ENCODE measurements at places on chromosomes 6 and 20. TPM values are rescaled to one million over a fixed set of nuclear protein-coding genes. Genes with fewer than 3 reads are reported as not detected.

- H3K4me3 ChIP-seq: no peak overlapping the region
- H3K27me3 ChIP-seq: peaks cover 5% of the 10 kb centered on the region
- DNase-seq: no peak
- no peaks in the 10 kb centered on the region for H3K36me3 ChIP-seq
- H3K4me1 ChIP-seq: 0 out of 2 replicates have a peak, but pooled peaks cover 3% of the 10 kb centered on the region
Observed at GRCh38 chr6:50707652-50708300, 5.5 kb upstream of the TFAP2D start.

The ZKSCAN4 gene
- 5.1 TPM for total RNA-seq

DNA sequence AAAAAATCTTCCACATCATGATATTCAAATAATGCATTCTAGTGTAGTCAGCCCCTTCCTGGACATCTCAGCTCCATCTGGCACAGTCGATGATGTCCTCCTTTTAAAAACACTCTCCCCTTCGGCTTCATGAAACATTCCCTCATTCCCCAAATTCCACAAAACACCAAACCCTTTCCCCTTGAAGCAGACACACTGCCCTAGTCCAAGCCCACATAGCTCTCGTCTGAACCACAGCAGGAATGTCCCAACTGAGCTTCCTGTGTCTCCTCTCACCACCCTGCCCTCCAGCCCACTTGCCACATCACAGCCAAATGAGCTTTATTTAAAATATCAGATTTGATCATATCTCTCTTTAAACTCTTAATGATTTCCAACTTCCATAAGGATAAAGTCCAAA is 106.4 kb upstream of the CARMIL1 start:
- no peaks in the 10 kb centered on the region for H3K4me1 ChIP-seq
- no peaks in the 10 kb centered on the region for H3K27me3 ChIP-seq

DNA sequence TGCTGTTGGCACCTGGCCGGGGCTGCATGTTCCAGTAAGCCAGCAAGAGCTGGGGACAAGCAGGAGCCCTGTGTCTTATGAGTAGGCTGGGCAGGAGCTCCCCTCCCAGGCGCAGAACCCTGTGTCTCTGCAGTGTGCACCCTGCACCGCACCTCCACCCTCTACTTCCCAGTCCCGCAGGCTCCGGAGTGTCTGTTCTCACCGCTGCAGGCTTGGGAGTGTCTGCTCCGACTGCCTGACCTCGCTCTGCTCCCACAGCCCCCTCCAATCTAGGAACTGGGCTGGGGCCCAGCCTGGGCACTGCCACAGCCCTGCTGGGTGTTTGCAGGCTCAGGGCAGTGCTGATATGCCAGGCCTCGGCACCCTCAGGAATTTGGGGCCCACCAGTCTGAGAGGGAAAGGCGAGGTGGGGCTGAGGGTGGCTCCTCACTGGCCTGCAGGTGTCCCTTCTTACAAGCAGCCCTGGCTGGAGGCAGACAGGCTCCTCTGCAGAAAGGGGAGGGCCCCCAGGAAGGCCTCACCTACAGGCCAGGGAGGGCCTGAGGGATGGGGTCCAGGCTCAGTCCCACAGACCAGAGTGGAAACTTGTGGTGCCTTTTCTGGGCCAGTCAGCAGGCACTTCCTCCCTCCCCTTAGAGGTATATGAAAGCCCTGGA is 871.6 kb upstream of the GJE1 start:
- H3K4me1 ChIP-seq: no peaks in the 10 kb centered on the region
- no peaks in the 10 kb centered on the region for H3K36me3 ChIP-seq
- H3K27me3 ChIP-seq: no peaks in the 10 kb centered on the region
- no peak for DNase-seq
- H3K4me3 ChIP-seq: no peak overlapping the region
- no peak overlapping the region for H3K27ac ChIP-seq

DNA sequence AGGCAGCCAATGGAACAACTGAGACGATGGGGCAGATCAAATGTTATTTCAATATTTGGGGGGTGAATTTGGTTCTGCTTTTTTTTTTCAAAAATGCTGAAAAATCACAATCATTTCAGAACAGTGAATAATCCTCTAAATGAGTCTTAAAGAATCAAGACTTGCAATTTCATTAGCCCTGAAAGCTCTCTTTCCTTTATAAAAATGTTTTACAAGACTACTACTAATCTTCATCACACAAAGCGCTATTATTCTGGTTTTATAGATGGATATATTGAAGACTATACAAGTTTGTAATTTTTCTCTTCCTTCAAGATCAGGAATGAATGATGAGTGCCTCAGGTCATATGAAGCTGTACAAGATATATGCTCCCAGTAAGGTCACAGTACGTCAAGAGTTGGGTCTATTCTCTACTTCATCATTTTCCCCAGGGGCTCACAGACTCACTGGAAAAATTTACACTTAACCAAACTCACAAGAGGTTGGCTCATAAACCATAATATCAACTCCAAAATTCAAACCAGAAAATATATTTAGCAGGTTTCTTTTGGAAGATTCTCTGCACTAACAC is 19.5 kb downstream of the RNF24 start:
- no peak for DNase-seq
- peaks cover 17% of the 10 kb centered on the region for H3K4me1 ChIP-seq
- H3K27me3 ChIP-seq: no peaks in the 10 kb centered on the region
- peak overlapping the region; percentile 57 for H3K27ac ChIP-seq

GRCh38 chr6:131163886-131164285 is 28.6 kb downstream of the AKAP7 start:
- no peaks in the 10 kb centered on the region for H3K36me3 ChIP-seq
- H3K4me3 ChIP-seq: no peak overlapping the region
- H3K27ac ChIP-seq: no peak overlapping the region

The SIRPD gene
- not detected for total RNA-seq

GRCh38 chr6:21478411-21478810 is 115.1 kb upstream of the SOX4 start:
- no peak overlapping the region for H3K4me3 ChIP-seq
- no peak for DNase-seq
- H3K36me3 ChIP-seq: no peaks in the 10 kb centered on the region

The MICB gene
- 23.2 TPM for total RNA-seq

- H3K4me1 ChIP-seq: no peaks in the 10 kb centered on the region
- no peak overlapping the region for H3K4me3 ChIP-seq
- no peaks in the 10 kb centered on the region for H3K27me3 ChIP-seq
- H3K36me3 ChIP-seq: no peaks in the 10 kb centered on the region
Observed at GRCh38 chr6:99761711-99762110, 155.1 kb downstream of the PRDM13 start.

The HDGFL1 gene
- total RNA-seq: 0.38 TPM

- H3K4me3 ChIP-seq: no peak overlapping the region
- no peaks in the 10 kb centered on the region for H3K36me3 ChIP-seq
- no peak overlapping the region for H3K27ac ChIP-seq
- H3K4me1 ChIP-seq: no peaks in the 10 kb centered on the region
Observed at GRCh38 chr6:97462938-97463598, 180.1 kb upstream of the MMS22L start.

The HLA-G gene
- total RNA-seq: not detected

- peaks cover 14% of the 10 kb centered on the region for H3K4me1 ChIP-seq
- H3K27ac ChIP-seq: no peak overlapping the region
- peaks cover 81% of the 10 kb centered on the region for H3K27me3 ChIP-seq
Observed at GRCh38 chr20:63023936-63024571, 17.3 kb upstream of the BHLHE23 start.

The PCK1 gene
- 0.73 TPM for total RNA-seq

DNA sequence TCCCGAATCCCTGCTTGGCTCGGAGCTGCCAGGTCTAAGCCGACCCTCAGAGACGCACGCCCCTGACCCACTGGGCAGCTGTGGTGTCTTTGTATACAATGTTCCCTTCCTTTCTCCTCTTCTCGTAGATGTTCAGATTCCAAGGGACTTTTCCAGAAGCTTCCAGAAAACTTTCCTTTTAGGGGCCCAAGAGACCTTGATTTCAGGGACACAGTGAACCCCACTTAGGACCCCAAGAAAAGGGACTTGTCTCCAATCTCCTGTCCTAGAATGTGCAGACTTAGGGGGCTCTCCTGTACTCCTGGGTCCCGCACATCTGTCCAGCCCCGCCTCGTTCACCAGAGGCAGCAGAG is 103.5 kb downstream of the EDN3 start:
- no peak overlapping the region for H3K27ac ChIP-seq
- no peak overlapping the region for H3K4me3 ChIP-seq
- H3K36me3 ChIP-seq: no peaks in the 10 kb centered on the region
- H3K4me1 ChIP-seq: no peaks in the 10 kb centered on the region
- no peak for DNase-seq

The FRS3 gene
- 3.3 TPM for total RNA-seq

- no peak for DNase-seq
- no peaks in the 10 kb centered on the region for H3K36me3 ChIP-seq
- no peak overlapping the region for H3K4me3 ChIP-seq
- H3K27ac ChIP-seq: no peak overlapping the region
- H3K27me3 ChIP-seq: no peaks in the 10 kb centered on the region
- H3K4me1 ChIP-seq: no peaks in the 10 kb centered on the region
Observed at GRCh38 chr6:154268486-154268885, 88.1 kb downstream of the IPCEF1 start.

GRCh38 chr6:84860509-84860908 is 96.1 kb upstream of the TBX18 start:
- H3K27me3 ChIP-seq: no peaks in the 10 kb centered on the region
- H3K36me3 ChIP-seq: no peaks in the 10 kb centered on the region
- no peaks in the 10 kb centered on the region for H3K4me1 ChIP-seq
- DNase-seq: no peak
- H3K27ac ChIP-seq: no peak overlapping the region
- no peak overlapping the region for H3K4me3 ChIP-seq

DNA sequence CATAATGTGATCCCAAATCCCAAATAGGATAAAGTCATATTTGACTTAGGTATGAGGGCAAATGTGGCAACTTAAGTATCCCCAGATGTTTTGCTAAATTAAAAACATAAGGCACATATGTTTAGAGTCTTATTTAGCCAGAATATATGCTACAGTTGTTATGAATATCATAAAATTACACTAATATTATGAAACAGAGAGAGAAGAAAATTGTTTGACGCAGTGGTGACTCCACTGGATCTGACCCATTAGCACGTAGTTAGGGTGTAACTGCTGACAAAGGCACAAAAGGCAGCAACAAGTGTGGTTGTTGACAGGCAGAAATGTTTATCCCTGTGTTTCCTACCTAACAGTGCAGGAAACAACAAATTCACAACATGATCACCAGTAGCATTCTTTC is 152.4 kb upstream of the THBS2 start:
- H3K36me3 ChIP-seq: no peaks in the 10 kb centered on the region
- no peaks in the 10 kb centered on the region for H3K4me1 ChIP-seq
- no peak overlapping the region for H3K4me3 ChIP-seq

The RPP40 gene
- 30.2 TPM for total RNA-seq

GRCh38 chr20:36491901-36492617 is 49.3 kb upstream of the MYL9 start:
- peaks cover 3% of the 10 kb centered on the region for H3K4me1 ChIP-seq
- no peaks in the 10 kb centered on the region for H3K27me3 ChIP-seq
- no peak for DNase-seq
- no peak overlapping the region for H3K4me3 ChIP-seq
- no peak overlapping the region for H3K27ac ChIP-seq

DNA sequence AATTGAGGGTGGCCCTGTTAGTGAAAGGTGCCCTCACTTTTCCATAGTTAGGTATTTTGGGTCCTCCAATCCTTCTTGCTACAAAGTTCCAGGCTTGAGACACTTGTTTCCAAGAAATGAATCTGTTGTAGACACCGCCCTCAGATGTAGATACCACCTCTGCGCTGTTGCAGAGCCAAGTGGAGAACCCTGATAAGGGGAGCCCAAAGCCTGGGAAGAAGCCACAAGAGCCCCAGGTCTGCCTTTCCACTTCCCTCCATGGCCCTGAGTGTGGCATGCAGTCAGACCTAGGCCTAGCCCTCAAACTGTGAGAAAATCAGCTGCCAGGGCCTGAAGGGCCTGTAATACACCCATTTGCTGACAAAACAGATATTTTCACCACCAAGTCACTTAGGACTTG is 37.1 kb downstream of the DTD1 start:
- H3K27me3 ChIP-seq: no peaks in the 10 kb centered on the region
- 0 out of 2 replicates have a peak, but pooled peaks cover 2% of the 10 kb centered on the region for H3K4me1 ChIP-seq
- H3K4me3 ChIP-seq: no peak overlapping the region
- no peak overlapping the region for H3K27ac ChIP-seq

The CFAP61 gene
- total RNA-seq: not detected

The GHRH gene
- total RNA-seq: not detected

GRCh38 chr6:21186479-21187055 is 407.0 kb upstream of the SOX4 start:
- H3K36me3 ChIP-seq: no peaks in the 10 kb centered on the region
- H3K27me3 ChIP-seq: no peaks in the 10 kb centered on the region
- no peak for DNase-seq

The BYSL gene
- 92.3 TPM for total RNA-seq

GRCh38 chr20:58384821-58385220 is 4.2 kb upstream of the VAPB start:
- no peak overlapping the region for H3K27ac ChIP-seq
- no peak for DNase-seq
- H3K4me3 ChIP-seq: no peak overlapping the region
- H3K27me3 ChIP-seq: no peaks in the 10 kb centered on the region
- H3K4me1 ChIP-seq: peaks cover 7% of the 10 kb centered on the region

The SNTA1 gene
- total RNA-seq: 35.3 TPM

The PKIB gene
- 21.9 TPM for total RNA-seq

DNA sequence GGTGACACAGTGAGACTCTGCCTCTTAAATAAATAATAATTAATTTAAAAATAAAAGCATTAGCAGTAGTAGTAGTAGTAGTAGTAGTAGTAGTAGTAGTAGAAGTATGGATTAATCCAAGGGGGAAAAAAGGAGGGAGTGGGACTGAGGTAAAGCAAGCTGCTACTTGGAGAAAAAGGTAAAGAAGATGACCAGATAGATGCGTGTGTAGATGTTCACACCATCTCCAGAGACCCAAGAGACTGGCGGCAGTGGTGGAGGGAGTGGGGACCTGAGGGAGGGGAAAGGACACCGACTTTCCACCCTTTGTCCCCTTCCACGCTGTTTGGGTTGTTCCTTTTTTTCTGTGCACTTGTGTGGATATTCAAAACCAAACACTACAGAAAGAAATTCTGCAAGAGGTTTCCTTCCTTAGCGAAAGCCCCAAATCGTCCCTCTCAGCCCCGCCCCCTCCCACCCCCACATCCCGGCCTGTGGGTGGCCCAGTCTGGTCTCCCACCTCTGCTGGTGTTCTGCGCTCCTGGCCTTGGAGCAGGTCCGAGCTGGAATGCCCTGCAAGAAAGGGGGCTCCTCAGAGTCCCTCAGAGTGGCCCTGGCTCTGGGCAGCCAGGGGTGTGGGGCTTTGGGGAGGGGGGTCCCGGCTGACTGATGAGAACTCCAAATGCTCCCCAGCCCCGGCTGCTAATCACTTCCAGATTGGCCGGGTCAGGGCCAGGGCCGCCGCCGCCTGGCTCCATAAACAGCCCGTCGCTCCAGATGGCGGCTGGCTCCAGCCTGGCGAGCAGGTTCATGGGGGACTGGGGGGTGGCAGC is 60.2 kb downstream of the UBE2V1 start:
- H3K27me3 ChIP-seq: no peaks in the 10 kb centered on the region
- peaks cover 7% of the 10 kb centered on the region for H3K4me1 ChIP-seq
- H3K4me3 ChIP-seq: no peak overlapping the region
- no peaks in the 10 kb centered on the region for H3K36me3 ChIP-seq
- no peak for DNase-seq

DNA sequence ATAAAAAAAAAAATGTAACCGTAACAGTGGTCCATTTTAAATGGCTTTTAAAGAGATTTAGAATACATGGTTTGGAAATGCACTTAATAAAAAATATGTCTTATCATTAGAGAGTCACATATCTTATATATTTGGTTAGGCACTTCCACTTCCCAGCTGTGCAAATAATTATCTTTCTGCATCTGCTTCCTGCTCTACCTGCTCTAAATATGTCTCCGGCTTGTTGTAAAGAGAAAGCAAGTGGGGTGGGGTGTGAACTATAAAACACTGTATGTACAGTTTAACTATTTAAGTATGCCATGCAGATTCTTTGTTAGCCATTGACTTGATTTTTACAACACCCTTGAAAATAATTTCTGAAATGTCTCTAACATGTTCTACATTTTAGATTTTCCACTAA is 106.3 kb downstream of the NKAIN2 start:
- H3K4me1 ChIP-seq: no peaks in the 10 kb centered on the region
- no peak for DNase-seq
- H3K27ac ChIP-seq: no peak overlapping the region
- H3K36me3 ChIP-seq: no peaks in the 10 kb centered on the region
- no peaks in the 10 kb centered on the region for H3K27me3 ChIP-seq

Measured in K562 (cell line).